ENCODE measurements at places on chromosomes 11 and 22.

DNA sequence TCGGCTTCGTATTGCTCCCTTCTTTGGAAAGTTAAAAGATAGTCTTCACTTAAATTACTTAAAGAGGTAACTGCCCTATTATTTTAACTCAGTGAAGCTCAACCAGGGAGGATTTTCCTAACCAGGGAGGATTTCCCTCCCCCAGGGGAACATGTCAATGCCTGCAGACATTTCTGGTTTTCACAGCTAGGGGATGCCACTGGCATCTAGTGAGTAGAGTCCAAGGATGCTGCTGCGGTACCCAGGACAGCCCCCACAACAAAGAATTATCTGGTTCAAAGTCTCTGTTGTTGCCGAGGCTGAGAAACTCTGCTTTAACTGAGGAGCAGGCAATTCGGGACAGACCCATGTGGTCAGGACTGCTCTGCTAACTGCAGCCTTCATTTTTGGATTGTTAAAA lies 82.2 kb downstream of the DEPDC5 start:
- no peak for DNase-seq

DNA sequence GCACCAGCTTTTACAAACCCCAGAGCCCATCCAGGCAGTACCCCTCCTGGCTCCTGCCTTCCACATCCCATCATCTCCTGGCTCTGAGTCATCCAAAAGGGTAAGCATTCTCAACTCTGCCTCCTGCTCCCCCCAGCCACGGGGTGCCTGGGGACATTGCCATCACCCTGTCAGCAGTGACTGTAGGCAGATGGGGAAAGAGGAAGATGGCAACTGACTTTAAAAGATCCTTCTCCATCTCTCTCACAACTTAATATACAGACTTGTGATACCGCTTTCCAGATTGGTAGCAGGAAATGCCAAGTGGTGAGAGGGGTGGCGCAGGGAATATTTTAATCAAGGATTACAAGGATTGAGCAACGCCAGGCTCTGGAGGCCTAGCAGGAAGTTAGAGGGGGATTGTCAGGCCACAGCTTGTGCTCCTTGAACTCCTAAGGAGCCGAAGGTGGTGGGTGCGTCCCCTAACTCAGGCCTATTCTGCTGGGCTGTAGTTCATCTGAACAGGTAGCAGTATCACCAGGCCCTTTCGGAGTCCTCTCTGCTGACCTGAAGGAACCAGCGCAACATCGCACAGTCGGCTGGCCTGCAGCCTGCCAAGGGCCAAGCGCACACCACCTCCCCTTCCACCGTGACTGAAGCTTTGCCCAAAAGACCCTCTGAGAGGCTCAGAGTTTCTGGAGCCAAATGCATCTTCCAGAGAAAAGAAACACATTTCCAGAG lies 83.3 kb downstream of the ZC3H12C start:
- DNase-seq, result no peak

- no peak for DNase-seq
These were observed 1.4 kb upstream of the KCNJ5 start for GRCh38 chr11:128889657-128890213.

DNA sequence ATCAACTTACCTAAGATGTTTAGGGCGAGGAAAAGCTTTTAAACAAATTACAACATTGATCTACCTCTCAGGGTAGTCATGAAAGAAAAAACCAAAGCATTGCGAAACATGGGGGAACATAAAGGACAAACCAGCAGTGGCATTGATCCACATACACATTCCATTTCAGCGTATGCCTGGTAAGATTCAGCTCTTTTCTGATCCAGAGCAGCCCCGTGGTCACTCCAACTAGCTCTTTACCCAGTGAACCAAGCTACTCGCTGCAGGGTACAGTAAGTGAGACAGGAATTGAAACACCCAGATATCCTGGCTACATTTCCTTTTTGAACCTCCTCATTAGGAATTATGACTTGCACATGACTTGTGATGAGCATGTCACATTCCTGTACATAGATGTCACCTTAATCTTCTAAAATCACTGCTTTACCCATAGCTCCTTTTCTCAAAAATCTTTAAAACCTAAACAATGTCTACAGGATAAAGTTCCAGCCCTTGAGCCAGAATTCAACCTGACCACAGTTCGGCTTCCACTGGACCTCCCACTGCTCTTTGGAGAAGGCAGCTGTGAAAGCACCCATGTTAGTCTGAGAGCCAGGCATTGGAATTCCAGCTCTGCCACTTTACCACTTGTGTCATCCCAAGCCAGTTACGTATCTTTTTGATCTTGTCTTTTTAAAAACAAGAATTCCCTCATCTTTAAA lies 42.9 kb upstream of the AKIP1 start:
- no peak for DNase-seq

DNA sequence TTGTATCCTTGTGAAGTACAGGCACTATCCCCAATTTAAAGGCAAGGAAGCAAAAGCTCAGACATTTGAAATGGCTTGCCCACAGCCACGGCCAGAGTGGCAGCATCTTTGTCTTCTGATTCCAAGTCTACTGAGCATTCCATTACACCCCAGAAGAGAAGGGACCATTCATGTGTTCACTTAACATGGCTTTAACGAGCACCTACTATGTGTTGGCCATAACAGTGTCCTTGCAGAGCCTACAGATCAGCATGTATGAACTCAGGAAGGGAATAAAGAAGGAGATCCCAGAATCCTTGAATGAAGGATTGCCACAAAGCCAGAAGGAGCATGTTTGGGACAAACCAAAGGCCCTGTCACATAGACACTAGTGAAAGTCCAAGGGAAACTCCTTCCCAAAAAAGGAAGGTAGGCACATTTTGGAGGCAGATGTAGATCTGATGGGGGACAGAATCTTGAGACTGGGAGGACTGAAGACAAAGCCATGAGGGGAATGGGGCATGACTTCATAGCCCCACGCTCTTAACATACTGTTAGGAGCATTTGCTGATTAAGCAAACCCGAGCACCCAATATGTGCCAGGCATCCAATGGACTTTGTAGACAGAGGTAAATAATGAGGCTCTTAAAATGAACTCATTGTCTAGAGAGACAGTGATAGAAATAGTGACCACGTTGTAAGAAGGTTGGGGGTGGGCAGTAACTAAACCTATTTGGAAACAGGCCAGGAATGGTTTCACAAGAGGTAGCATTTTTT lies 54.9 kb downstream of the P4HA3 start:
- DNase-seq, result no peak

- no peak for DNase-seq
These were observed 74.4 kb upstream of the FGF3 start for GRCh38 chr11:69893631-69894030.

GRCh38 chr11:108223348-108224149 lies 682 bp downstream of the ATM start:
- DNase-seq, result no peak

All from activated T-cell treated with anti-CD3 and anti-CD28 coated beads for 24 hours (primary cell).